ENCODE measurements at places on chromosomes 6 and 20.

- DNase-seq = no peak
These were observed 472.2 kb downstream of the UTRN start for GRCh38 chr6:144757299-144757698.

DNA sequence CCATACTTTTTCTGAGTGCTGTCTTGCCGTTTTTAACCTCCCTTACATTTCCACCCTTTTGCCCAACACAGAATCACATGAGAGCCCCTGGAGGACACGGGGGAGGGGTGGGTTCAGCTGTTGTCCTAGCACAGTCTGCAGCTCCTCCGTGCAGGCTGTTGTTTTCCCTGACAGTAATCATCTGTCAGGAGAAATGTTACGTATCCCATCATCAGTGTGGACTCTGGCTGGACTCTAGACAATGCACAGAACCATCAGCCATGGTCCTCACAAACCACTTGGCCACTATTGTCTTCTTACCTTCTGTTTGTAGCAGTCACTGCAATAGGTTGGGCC lies 92.1 kb downstream of the RIN2 start:
- no peak for DNase-seq

- DNase-seq = no peak
These were observed 654.2 kb downstream of the TENT5A start for GRCh38 chr6:81098109-81098814.

GRCh38 chr6:56393615-56394612 lies 146.5 kb upstream of the COL21A1 start:
- no peak for DNase-seq

DNA sequence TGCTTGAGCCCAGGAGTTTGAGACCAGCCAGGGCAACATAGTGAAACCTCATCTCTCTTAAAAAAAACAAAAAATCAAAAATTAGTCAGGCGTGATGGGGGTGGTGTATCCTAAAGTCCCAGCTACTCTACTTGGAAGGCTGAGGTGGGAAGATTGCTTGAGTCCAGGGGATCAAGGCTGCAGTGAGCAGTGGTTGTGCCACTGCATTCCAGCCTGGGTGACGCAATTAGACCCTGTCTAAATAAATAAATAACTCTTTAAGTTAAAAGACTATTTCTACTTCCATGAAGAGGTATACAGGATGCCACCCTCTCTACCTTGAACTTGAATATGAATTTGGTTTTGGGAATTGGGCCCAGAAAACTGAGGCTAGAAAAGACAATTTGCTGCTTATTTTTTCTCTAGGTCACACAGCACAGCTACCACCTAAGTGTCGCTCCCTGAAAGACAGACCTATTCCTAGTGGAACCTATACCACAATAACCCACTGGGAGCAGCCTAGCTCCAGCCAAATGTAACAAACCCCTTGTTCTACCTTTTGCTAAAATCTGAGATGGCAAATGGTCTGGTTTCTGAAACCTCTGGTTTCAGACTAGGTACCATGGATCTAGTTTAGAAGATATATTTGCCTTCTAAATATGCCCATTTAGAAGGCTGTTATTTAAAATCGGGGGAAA lies 35.2 kb downstream of the HMGCLL1 start:
- DNase-seq = no peak

DNA sequence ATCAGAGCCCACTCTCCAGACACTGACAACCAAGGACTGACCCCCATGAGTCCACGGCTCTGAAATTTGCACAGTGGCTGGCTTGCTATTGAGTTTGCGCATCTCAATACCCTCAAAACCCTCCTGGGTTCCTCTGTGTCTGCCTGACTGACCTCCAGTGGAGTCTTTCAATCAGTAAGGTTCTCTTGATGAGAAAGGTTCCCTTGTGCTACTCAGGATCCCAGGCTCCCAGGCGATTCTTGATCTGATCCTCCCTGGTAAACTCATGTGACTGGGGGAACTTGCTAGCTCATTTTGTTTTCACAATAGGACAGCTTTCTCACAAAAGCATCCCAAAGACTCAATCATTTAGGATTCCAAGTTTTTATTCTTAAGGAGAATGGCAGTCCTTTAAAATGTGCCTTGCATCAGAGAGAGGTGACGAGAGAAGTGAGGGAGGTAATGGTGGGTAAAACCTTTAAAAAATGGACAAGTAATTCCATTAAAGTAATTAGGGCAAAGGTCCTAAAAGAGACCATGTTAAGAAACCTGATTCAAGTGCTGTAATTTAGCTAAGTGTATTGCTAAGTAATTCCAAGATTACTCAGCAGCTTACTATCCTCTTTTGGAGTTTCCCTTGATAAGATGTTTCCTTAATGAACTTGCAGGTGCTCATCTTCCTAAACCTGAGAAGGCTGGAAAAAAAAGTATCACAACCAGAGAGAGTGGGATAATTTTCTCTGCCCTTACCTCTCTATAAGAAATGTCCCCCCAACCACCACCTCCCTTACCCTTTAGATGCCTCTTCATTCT lies 304.7 kb upstream of the SGK1 start:
- DNase-seq = no peak

DNA sequence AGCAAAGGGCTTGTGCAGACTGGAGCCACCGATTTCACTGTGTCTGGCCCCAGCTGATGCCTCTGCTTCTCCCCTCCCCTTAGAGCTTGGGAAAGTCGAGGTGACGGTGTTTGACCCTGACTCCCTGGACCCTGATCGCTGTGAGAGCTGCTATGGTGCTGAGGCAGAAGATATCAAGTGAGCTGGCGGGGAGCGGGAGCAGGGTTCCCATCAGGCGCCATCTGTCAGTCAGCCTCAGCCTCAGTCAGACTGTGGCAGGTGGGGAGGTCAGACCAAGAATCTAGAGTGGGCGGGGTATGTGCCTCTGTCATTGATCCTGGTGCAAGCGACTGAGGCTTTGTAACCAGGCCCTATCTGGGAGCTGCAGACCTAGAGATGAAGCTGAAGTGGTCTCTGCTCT lies 5.5 kb downstream of the ERGIC3 start:
- no peak for DNase-seq

- no peak for DNase-seq
These were observed 77.1 kb downstream of the SGK1 start for GRCh38 chr6:134240665-134241431.

Measured in skeletal muscle cell (primary cell).